Stimulated activated CD4-positive, alpha-beta T cell treated with anti-CD3 and anti-CD28 coated beads, Interleukin-1b, Interleukin-23, amount 100 ng/mL, for 1 hour (primary cell): ENCODE measurements at places on chromosomes 5 and 9.

DNA sequence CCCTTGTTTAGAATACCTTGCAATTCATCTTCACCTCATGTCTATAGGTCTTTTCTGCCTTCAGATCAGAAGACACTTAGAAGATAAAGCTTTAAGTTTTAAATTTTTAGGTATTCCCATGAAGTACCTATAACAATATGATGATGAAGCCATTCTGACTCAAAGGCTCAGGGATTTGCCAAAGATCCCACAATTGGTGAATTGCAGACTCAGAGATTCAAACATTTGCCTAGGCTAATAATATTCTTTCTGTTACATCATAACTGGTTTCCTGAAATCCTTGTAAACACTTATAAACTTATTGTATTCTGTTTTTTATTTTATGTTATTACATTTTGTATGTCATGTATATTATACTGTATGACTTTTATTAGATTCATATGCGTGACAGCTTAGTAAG is 62.8 kb upstream of the ZFAND5 start:
- DNase-seq = no peak

- peak; percentile 44 for DNase-seq
Observed at GRCh38 chr9:130707225-130707976, 13.8 kb downstream of the EXOSC2 start.

GRCh38 chr9:98971168-98971914 is 27.6 kb downstream of the COL15A1 start:
- no peak for DNase-seq

- no peak for DNase-seq
Observed at GRCh38 chr9:33164138-33164809, 2.9 kb downstream of the B4GALT1 start.

GRCh38 chr5:32583582-32584232 is 1.6 kb upstream of the SUB1 start:
- no peak for DNase-seq

GRCh38 chr9:133558191-133559126 is 24.0 kb downstream of the ADAMTSL2 start:
- DNase-seq = no peak

GRCh38 chr5:179817890-179818745 is 2.6 kb upstream of the SQSTM1 start:
- no peak for DNase-seq

DNA sequence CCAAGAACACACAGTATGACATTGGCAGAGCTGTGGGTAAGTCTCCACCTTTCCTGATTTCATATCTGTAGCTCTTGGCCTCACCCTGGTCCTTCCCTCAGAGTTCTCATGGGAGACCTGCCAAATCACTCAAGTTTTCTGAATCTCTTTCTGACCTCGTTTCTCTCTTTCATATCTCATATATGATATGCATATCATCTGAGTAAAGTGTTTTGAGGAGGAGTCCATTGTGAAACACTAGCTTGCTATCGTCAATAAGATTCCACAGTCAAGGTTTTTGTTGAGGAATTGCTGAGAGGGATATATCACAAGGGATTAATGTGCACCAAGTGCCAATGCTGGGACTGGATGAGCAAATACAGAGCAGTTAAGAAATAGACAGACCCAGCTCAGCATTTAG is 739.2 kb downstream of the BRINP1 start:
- no peak for DNase-seq

GRCh38 chr5:116361171-116361967 is 213.3 kb downstream of the SEMA6A start:
- DNase-seq = no peak

DNA sequence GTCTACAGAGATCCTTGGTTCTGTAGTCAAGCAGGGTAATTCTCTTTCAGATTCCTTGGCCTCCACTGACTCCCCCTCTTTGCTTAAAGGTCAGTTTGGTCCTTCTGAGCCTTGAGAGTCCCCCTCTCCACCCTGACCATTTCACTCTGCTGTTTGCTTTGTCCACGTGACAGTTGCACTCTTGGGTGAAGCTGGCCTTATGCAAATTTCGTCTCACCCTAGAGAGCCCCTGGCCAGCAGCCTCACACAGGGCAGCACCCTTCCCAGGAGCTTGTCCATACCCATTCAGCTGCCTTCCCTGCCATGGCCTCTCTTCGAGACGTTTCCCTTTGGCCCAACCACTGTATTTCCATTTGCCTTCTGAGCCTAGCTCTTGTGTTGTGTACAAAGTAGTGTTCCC is 63.7 kb downstream of the PRKACG start:
- no peak for DNase-seq

DNA sequence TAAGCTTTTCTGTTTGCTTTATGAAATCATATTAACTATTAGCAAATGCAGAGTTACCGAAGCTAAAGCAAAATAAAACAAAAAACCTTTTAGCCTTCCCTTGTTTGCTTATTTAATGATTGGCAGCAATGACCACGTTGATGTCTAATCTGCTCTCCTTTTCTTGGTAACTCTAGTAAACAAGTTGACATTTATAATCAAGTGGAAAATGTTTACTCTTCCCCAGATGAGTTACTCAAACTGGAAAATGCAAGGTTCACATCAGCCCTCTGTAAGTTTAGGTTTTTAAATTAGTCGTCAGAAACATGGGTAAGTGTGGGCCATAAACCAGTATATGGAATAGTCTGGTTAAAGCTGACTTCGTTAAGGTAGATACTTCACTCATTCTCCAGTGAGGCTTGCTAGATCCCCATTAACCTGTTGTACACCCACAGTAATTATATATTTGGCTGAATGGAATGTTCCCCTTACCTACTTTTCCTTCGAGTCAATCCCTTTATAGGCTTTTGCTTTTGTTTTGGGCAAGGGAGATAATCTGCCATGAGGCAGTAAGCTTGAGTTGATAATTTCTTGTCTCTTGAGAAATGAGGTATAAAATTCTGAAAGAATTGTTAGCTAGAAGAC is 100.9 kb downstream of the GDNF start:
- DNase-seq = no peak
